ENCODE measurements at places on chromosomes 11 and 22. TPM values are rescaled to one million over a fixed set of nuclear protein-coding genes. Genes with fewer than 3 reads are reported as not detected.

OR4C11 gene
- not detected for polyA plus RNA-seq

DNA sequence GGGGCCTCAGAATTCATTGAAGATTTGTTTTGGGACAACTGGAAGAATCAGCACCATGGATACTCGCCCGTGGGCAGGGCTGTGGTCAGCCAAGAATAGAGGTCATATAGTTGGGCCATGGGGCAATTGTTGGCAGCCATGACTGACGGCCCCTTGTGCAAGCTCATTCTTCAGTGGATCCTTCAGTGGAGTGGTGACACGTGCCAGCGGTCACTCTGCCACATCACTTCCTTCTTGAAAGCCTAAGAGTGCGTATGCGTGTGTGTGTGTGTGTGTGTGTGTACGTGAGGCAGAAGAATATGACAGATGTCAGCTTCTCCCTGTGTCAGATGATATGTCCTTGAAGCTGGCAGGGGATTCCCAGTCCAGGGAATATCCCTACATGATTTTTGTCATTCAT, 1.8 kb upstream of the IL18BP start:
- no peak for DNase-seq

- DNase-seq: no peak
Measured at GRCh38 chr11:16774936-16775613, 36.6 kb downstream of the C11orf58 start.

DNA sequence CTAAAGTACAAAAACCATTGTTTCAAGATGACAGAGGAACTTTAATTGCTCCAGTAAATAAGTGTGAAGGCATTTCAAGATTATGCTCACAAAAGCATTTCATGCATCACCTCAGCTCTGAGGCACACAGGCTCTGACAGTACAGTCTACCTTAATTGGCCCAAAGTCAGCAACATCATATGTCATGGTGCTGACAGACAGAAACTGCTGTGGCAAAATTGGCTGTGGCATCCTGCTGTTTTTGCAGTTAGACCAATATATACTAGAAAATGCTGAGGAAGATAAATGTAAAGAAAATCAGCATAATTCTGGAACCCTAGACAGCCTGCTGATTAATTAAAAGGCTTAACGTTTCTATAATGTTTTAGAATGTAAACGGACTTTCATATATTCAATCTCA, 34.9 kb upstream of the PPP2R1B start:
- no peak for DNase-seq

LINC01488 gene
- polyA plus RNA-seq: not detected

- DNase-seq: no peak
Measured at GRCh38 chr22:38461057-38461413, 6.0 kb upstream of the KCNJ4 start.

ADSL gene
- polyA plus RNA-seq: 120 TPM

MFRP gene
- polyA plus RNA-seq: not detected

- DNase-seq: no peak
Measured at GRCh38 chr22:41582694-41583093, 6.9 kb downstream of the PMM1 start.

GRCh38 chr22:34903416-34903815, 162.5 kb upstream of the ISX start:
- DNase-seq: no peak

DNA sequence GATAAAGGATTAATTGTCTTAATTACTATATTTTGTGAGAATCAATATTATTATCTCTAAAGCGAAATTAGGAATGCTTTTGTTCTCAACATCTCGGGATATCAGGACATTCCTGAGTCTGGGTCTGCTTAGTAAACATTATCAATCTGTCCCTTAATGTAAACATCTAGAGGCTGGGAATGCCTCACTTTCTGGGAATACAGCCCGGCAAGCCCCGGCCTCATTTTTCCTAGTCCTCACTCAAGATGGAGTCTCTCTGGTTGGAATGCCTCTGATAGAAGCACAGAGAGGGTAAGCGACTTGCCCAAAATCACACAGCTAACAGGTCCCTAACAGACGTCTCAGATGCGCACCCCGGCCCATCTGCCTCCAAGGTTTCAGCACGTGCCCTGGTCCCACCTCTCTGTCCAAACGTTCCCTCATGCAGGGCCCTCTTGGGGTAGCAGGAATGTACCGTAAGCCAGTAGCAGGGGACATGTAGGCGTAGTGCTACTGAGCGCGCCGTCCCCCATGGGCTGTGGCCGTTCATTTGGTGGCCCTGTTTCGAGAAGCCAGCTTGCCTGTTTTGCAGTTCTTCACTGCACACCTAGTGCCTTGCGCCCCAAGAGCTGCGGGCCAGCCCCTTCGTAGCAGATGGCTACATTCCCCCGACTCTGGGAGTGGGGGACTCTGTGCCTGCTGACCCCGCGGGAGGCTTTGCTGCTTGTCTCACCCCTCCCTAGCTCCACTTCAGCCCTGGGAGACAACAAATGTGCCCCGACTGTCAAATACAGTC, 62.2 kb upstream of the FADD start:
- peak; percentile 48 for DNase-seq

POTEH gene
- not detected for polyA plus RNA-seq

GRCh38 chr22:49297286-49297870, 530.3 kb downstream of the BRD1 start:
- no peak for DNase-seq

DNA sequence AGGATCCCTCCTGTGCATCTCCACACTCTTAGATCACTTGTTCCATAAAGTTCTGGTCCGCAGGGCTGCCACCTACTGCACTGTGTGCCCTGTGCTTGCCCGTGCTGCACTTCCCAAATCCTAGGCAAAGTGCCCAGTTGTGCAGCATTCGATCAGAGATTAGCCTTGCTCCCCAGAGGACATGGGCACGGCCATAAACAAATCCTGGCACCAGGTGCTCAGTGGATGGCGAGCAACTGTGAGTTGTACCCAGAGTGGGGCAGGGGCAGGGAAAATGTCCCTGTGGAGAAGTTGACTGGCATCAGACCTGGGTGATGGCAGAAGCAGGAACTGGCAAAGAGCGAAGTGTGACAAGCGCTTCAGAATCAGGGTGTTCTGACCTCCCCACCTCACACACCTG, 4.7 kb downstream of the FADS2 start:
- no peak for DNase-seq

OR8G1 gene
- not detected for polyA plus RNA-seq

GRCh38 chr11:125190566-125190965, 26.0 kb downstream of the PKNOX2 start:
- DNase-seq: no peak

DNA sequence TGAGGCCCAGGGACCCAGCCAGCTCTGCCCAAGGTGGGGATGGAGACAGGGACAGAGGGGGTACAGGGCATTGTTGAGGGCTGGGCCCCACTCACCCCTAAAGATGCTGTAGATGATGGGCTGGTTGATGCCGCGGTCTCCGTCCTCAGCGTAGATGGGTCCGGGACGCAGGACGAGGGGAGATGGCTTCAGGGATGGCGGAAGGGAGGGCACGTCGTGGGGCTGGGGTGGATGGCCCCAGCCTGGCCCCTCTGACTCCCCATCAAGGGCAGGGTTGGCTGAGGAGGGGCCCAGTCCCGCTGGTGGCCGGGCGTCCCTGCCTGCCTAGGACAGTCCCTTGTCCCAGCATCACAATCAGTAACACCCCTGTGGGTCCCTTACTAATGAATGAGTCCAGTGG, 4.5 kb upstream of the IRF7 start:
- no peak for DNase-seq

DNA sequence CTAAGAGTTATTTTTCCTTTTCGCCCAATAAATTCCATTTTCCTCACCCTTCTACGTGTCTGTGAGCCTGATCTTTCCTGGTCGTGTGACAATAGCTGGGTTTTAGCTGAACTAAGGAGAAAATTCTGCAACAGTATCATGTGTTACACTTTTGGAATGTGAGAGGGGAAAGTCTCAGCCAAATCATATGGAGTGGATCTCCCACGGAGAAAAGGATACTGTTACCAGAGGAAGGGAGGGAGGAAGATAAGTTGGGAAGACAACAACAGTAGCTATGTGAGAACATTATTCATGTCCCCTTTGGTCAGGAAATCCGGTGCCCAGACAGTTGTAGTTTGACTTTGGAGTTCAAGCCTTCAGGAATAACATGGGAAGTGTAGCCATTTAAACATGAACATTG, 584.0 kb upstream of the RAG2 start:
- DNase-seq: no peak

GGTLC2 gene
- not detected for polyA plus RNA-seq

DNA sequence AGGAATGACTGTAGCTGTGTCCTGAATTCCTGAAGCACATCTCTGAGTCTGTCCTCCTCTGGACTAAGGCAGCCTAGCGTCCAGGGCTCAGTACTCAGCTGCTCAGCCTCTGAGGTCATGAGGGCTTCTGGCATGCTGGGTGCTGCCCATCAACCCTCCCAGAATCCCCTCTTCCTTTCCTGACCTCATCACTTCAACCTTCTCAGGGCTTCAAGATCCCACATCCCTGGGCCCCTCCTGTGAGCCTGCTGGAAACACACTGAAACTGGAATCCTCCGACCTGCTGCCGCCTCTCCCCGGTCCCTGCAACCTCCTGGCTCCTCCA, 803 bp downstream of the KRTAP5-8 start:
- DNase-seq: no peak

GRCh38 chr11:12275818-12276217, 101.6 kb upstream of the PARVA start:
- DNase-seq: no peak

DNA sequence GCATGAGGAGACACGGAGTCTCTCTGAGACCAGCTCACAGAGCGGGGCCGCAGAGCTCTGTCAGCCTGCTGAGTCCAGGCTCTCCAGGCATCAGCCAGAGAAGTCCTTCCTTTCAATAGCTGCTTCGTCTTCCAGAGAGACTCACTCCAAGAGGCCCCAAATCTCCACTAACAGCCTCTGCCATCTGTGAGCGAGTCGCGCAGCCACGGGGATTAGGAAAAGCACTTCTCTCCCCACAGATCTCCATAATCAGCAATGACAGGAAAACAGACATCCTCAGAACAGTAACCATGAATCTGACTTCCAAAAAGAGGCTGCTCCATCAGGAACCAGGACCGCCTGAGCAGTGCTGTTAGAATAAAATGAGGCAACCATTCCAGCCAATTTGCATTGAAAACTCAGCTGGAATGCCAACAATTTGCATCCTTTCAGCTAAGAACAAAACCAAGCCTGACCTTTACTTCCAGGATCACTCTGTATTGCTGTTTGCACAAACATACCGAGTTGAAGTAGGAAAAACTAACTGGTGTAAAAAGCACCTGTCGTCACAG, 65.4 kb downstream of the SMCO4 start:
- peak; percentile 92 for DNase-seq

- peak; percentile 83 for DNase-seq
Measured at GRCh38 chr11:65945941-65946558, 770 bp downstream of the TSGA10IP start.

GRCh38 chr11:107916671-107917241, 11.5 kb upstream of the RAB39A start:
- DNase-seq: peak; percentile 73

TAF6L gene
- polyA plus RNA-seq: 21.8 TPM

DNA sequence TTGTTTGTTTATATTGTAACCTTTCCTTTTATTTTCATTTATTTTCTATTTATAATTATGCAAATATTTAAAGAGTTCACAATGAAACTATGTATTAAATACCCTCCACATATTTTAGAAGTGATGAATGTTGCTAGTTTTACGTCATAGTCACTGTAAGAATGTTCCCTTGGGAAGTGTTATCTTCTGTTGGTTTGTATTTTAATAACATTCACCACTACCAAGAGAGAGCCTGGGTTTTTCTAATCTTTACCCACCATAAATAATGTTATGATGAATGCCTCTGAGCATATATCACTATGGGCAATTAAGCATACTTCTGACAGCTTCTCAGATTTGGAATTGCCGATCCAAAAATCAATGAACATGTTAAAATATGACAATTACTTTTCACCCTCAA, 80.7 kb downstream of the GGT1 start:
- no peak for DNase-seq

MRPL17 gene
- polyA plus RNA-seq: 85.5 TPM

CRYBB3 gene
- 0.52 TPM for polyA plus RNA-seq

CCDC89 gene
- polyA plus RNA-seq: not detected

GRCh38 chr11:65444314-65445051, 21.9 kb downstream of the NEAT1 start:
- no peak for DNase-seq

- DNase-seq: no peak
Measured at GRCh38 chr11:84333221-84333620, 1047.1 kb upstream of the CCDC90B start.

DNA sequence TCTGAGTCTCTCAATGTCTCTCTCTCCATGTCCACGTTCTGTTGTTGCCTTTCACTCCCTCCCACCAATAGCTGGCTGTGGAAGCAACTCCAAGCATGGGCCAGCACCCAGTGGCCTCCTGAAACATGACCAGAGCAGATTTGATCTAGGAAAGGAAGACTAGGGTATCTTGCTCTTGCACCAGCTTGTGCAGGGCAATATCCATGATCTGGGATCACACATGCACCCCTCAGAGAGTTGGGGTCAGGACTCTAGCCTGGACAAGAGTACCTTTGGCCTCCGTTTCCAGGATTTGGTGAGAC, 34.5 kb upstream of the RIC3 start:
- DNase-seq: no peak

- DNase-seq: no peak
Measured at GRCh38 chr11:24389575-24389974, 107.3 kb upstream of the LUZP2 start.

DNA sequence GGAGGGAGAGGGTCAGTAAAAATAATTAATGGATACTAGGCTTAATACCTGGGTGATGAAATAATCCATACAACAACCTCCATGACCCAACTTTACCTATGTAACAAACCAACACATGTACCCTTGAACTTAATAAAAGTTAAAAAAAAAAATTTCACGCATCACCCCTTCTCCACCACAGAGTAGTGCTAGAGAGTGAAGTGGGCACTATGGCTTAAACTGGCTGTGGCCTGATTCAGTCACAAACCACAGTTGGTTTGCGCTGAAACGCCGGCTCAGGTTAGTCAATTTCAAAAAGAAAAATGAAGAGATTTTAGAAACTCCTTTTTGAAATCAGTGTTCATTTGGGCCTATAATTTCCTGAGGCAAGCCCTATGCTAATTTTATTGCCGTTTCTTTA, 144.3 kb downstream of the TRPC6 start:
- DNase-seq: peak; percentile 56

DNA sequence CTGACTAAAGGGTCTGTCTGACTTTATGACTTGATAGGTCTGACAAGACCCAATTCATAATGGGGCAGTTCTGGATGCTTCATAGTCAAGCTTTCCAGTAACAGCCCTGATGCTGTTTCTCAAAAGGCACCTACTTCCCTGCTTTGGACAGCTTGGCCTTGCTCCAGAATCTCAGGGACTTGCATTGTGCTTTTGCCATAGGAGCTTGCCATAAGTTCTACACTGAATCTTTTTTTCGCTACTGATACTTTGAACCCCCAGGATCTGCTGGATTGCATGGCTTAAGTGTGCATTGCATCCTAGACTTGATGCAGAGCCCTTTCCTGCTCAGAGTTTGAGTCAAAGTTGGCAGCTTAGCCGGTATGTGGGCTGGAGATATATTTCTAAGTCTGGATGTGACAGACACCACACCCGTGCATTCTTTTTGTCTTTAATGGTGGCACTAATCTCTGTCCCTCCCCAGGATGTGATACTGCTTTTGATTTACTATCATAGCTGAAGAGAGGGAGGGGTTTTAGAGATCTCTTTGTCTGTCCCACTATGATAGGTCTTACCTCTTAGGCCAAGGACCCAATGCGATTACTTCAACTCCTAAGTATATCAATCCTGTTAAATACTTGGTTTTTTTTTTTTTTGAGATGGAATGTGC, 16.9 kb upstream of the SLC3A2 start:
- DNase-seq: no peak
